ENCODE measurements at places on chromosomes 6 and 20. TPM values are rescaled to one million over a fixed set of nuclear protein-coding genes. Genes with fewer than 3 reads are reported as not detected.

RRAGD gene
- 5.6 TPM for total RNA-seq

MYBL2 gene
- total RNA-seq, result 24.3 TPM

EBF4 gene
- total RNA-seq, result 78.8 TPM

ELOVL2 gene
- 1.6 TPM for total RNA-seq

C6orf15 gene
- not detected for total RNA-seq

SLC17A3 gene
- not detected for total RNA-seq

ADGRF1 gene
- 1.6 TPM for total RNA-seq

SLC22A16 gene
- not detected for total RNA-seq

CCN6 gene
- not detected for total RNA-seq

Data from mesothelial cell of epicardium (in vitro differentiated cells).